Osteoblast (primary cell): ENCODE measurements at places on chromosomes 6 and 20.

DNA sequence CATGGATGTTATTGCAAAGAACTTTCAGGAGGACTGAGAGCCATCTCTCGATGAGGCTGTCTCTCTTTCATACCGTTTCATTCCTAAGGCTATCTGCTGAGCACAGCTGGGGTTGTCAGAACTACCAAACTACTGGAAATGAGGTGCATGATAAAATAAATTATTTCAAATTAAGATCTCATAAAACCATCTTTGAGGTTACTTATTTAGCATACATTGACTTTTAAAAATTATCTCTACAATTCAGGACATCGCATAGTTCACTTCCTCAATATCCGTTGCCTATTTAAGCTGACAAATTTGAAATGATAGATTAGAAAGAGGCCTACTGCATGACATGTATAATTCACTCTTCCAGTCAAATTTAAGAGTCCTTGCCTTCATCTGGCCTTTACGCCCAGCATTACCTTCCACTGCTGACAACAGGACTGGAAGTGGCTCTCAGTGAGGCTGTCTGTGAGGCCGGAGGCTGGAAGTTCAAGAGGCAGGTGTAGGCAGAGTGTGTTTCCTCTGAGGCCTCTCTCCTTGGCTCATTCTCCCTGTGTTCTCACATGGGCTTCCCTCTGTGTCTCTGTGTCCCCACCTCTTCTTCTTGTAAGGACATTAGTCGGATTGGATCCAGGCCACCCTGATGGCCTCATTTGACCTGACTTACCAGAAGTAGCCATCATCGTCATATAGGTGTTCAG is 12.8 kb upstream of the DUSP22 start:
- no peak for DNase-seq

DNA sequence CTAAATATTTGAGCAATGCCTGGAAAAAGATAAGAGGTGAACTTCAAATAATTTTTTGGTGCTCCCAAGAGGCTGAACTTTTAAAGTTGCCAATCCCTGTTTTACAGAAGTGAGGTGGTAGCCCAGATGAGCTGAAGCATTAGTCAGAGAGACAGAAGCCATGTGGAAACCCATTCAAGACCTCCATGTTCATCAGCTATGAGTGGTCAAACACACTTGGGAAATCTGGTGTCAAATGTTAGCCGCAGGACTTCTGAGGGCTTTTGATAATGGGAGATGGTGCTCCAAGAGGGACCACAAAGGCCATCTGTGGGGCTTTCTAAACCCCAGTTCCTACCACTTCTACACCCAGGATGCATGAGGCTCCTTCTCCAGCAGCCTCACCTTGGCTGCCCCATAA is 77.5 kb upstream of the MRPS10 start:
- DNase-seq, result no peak

GRCh38 chr6:149094934-149095351 is 222.6 kb upstream of the TAB2 start:
- peak; percentile 30 for DNase-seq

DNA sequence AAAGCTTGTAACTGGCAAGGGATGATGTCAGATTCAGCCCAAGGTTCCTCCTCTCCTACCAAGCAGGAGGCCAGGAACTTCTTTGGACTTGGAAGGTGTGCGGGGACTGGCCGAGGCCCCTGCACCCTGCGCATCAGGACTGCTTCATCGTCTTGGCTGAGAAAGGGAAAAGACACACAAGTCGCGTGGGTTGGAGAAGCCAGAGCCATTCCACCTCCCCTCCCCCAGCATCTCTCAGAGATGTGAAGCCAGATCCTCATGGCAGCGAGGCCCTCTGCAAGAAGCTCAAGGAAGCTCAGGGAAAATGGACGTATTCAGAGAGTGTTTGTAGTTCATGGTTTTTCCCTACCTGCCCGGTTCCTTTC is 14.4 kb downstream of the TNFAIP3 start:
- no peak for DNase-seq

DNA sequence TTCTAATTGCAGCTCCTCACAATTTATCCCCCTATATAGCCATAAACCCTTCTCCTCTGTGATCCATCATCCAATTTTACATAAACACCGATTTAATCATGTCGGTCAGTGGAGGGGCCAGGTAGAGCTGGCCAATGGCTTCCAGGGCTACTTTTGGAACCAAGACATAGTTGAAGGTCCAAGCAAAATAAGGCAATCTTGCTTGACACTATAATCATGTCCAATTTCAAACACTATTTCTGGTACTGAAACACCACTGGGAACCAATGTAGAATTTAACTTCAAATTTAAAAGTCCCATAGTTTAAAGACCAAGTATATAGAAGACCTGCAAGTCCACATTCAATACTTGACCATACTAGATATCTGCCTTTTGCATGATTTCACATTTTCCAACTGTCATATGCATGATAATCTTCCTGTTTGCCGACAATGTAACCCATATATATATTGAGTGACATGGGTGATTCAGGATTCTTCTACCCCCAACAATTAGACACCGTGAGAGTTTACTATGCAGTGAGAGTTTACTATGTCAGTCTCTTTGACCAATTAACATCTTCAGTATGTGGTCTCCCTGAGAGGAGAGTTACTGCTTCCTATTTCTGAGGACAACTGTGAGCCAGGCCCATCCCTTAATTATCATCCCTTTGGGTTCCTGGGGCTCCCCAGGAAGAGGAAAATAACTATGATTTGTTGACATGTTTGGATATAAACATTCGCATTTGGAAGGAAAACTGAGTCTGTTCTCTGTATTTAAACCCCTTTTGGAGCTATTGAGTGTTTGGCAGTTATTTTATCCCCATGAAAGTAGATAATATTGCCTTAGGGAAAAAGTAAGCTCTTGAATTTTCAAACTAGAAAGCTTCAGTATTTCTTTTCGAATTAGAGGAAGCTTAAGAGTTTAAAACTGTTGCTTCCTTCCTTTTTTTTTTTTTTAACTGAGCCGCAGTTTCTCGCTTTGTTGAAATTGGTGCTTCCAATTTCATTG is 31.8 kb downstream of the SAMD3 start:
- DNase-seq, result no peak

- no peak for DNase-seq
These were observed 75.5 kb downstream of the HMGN3 start for GRCh38 chr6:79158856-79159516.

GRCh38 chr6:1335367-1336037 is 23.6 kb downstream of the FOXQ1 start:
- DNase-seq, result no peak

GRCh38 chr20:53569005-53569404 is 24.6 kb downstream of the ZNF217 start:
- no peak for DNase-seq

DNA sequence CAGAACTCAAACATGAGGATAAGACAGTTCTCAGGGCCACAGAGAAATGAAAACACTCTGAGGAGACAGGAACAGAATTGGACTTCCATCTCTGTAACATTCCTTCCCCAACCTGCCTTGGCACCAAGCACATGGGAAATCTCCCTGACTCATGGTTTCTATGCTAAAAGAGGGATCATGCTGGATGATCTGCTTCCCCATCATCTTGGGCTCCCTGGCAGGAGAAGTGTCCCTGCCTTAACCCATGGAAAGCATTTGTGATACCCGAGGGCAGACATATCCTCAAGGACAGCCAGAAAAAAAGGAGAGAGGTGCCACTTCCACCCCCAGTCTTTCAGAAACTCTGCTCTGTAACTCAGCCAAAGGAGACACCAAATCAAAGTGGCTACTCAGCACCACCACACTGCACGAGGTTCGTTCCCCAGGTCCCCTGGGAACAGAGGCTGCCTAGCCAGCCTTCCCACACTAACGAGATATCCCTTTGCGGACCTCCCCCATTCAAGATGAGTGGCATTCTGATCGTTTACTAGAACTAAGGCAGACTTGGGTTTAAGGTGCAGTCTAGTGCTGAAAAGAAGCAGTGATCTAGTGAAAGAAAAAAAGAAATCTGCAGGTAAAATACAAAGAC is 34.8 kb downstream of the BLOC1S5 start:
- no peak for DNase-seq

DNA sequence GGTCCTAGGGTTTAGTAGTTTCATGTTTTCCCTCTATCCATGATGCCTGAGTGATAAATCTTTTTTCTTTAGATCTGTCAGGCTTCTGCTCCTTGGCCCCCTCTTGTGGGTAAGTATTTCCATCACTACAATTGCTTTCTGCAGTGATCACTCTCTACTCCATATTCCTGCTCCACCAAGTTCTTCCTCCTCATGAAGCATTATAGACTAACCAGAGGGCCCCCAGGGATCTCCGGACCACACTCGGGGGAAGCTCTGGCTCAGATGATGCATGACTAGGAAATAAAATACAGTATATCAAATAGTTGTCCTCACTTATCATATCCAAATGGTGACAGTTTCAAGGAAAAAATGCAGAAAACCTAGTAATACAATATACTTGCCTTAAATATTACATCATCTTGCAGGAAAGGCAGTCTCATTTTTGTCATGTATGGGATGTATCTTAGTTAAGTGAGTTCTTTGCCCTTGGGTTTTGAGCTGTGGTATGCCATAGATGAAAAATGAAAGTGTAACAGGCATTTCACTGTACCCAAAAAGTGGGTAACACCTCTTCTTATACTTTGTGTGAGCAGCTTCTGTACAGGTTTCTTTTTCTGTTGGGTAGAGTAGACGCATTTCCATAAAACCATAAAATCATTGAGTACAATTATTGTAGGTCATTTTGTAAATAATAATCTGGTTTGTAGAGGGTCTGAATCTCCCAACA is 200.9 kb upstream of the EYA4 start:
- DNase-seq, result no peak

DNA sequence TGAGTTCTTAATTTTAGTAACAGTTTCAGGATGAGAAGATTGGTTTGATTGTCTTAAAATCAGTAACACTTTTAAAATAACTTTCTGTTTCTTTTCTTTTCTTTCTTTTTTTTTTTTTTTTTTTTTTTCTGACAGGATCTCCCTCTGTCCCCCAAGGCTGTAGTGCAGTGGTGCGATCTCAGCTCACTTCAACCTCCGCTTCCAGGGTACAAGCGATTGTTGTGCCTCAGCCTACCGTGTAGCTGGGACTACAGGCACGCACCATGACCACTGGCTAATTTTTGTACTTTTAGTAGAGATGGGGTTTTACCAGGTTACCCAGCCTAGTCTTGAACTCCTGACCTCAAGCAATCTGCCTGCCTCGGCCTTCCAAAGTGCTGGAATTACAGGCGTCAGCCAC is 33.7 kb upstream of the KCNQ5 start:
- DNase-seq, result no peak

DNA sequence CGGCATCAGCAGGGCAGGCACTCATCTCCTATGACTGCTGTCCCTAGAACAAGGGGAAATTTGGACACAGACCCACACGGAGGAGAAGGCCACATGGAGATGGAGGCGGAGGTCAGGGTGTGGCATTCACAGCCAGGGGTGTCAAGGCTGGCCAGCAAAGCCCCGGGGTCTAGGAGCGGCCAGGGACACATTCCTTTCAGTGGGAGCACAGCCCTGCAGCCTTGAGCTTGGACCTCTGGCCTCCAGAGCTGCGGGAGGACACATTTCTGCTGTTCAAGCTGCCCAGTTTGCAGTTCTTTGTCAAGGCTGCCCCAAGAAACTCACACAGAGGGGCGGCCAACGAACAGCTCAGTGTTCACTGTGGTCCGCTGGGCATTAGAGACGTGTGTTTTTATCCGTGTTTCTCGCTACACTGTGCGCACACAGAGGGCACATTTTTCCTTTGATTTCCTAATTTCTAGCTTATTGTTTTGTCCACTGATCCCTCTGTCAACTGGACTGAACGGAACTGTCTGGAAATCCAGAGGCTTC is 93.4 kb upstream of the MPC1 start:
- DNase-seq, result peak; percentile 41

- peak; percentile 93 for DNase-seq
These were observed 105.5 kb downstream of the AGPAT4 start for GRCh38 chr6:161168281-161168891.

- no peak for DNase-seq
These were observed 32.3 kb downstream of the IRF4 start for GRCh38 chr6:423799-424345.

DNA sequence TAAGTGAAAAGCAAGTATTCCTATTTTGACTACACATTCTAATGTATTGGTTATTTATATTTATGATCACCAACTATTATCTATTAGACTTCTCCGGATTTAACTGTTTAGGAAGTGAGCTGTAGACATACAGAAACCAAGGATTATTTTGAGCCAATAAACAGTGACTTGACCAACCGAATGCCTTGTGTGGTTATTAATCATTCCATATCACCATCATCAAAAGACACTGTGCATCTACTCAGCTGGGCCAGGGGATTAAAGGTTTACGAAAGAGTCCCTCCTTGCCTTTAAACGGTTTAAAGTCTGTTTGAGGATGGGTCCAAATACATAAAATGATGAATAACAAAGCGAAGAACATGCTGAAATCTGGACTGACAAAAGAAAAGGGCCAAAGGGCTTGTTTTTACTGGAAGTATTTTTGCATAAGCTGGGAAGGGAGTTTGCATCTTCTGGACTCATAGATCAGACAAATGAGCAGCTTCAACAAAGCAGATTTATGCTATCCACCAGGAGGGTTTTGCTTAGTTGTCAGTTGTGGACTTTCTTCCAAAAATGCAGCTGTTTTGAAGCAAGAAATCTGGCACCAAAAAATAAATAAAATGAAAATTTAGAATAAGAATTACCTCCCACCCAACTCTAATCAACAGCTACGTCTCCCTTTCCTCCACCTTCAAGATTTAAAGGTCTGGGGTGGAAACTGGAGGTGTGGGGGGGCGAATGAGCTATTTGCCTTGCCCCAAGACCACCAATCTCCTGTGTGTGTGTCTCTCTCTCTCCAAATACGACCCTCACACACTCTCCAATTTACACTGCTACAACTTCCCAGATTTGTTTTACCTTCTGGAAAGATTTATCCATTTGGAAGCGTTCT is 33.6 kb upstream of the ID4 start:
- peak; percentile 45 for DNase-seq
